Muscle of leg (tissue), 16 donors: ENCODE measurements at places on chromosomes 16 and 17. TPM values are rescaled to one million over a fixed set of nuclear protein-coding genes. Genes with fewer than 3 reads are reported as not detected.
A peak's percentile ranks its signal among the peaks of the same experiment; 100 is the strongest.

DNA sequence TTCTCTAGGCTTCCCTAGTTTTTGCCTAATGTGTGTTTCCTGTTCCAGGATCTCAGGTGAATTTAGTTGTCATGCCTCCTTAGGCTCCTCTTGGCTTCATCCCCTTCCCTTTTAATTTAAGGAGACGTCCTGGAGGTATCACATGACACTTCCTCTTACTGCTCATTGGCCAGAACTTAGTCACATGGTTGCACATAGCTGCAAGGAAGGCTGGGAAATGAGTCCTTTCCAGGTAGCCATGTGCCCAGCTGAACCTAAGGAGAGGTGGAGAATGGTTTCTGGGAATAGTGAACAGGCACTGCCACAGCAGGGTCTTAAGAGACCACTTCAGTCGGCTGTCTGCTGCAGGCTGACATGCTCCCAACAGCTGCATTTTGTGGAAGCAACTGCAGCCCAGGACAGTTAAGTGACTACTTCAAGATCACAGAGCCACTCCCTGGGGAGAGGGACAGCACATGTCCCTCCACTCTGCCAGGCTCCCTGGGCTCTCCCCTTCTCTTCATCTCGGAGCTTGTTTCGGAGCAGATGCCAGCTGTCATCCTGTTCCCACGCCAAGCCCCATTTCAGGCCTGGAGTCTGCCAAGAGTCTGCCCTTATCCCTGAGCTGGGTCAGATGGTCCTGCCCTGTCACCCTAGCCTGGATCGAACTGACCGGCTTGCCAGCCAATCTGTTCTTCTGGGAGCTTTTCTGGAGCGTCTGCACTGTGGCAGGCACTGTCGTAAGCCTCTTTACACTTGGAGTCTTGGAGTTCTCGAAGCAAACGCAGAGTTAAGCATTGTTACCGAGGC lies 81.4 kb upstream of the FOXF1 start:
- DNase-seq = no peak

- DNase-seq = peak; percentile 30
Observed at GRCh38 chr17:15388356-15389041, 47.1 kb upstream of the TEKT3 start.

Gene BCL6B
- polyA plus RNA-seq = 21.0 TPM

- DNase-seq = no peak
Observed at GRCh38 chr17:27952366-27952765, 59.2 kb upstream of the LYRM9 start.

Gene KRT33A
- polyA plus RNA-seq = not detected

GRCh38 chr16:54241525-54241924 lies 45.1 kb downstream of the IRX3 start:
- no peak for DNase-seq

Gene FOXN1
- not detected for polyA plus RNA-seq

DNA sequence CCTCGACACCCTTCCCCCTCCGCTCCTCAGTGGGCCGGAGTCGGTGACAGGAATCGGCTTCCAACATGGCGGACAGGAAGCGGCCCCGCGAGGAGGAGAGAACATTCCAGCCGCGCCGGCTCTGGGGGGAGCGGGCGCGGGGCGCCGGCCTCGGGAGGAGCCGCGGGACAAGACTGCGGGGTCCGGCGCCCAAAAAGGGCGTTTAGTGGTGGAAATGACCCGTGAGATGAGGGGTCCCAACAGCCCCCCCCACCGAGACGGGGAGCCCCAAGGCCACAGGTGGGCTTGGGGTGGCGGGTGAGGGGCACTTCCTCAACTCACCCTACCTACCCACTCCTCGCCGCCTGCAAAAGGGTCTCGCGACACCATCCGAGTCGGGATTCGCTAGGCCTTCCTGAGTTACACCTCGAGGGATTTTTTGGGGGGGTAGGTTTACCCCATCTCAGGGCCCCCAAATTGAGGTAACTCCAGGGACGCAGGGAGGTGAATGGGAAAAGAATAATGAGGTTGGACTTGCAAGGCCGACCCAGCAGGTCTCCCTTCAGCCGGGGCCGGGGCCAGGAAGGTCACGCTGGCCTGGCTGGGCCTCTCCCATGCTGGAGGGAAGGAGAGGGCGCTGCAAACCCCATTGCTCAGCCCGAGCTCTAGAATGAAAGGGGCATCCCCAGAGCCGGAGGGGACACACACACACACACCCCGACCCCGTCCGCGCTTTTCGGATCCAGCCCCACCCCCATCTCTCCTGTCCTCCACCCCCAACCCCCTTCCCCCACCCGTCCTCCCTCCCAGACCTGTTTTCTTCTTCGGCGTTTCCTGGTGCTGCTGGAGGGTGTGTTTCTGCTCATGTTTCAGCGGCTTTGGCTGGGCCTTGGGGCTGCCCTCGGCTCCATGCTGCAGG lies 707 bp downstream of the NUFIP2 start:
- DNase-seq = peak; percentile 78
